ENCODE measurements at places on chromosomes 2 and 18.
A peak's percentile ranks its signal among the peaks of the same experiment; 100 is the strongest.

GRCh38 chr18:48575658-48576456 lies 37.0 kb downstream of the CTIF start:
- peak; percentile 35 for DNase-seq

DNA sequence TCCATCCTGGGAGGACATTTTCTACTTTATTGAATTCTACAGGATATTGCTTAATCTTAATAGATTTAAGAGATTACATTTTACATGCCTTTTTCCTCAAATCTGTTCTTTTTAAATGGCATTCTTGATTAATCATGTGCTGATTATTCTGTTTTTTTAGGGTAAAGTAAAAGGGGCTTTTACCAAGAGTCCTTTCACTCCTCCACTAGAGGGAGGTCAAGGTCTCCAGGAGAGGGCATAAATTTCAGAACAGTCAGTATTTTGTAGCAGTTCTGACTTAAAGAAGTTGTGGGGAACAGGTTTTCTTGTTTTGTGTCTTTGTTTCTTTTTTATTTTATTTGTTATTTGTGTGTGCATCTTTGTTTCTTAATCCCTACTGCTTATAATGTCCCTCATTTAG lies 25.4 kb downstream of the WDR75 start:
- DNase-seq: peak; percentile 18

- DNase-seq: no peak
These were observed 163.8 kb downstream of the CLIP4 start for GRCh38 chr2:29278966-29279365.

DNA sequence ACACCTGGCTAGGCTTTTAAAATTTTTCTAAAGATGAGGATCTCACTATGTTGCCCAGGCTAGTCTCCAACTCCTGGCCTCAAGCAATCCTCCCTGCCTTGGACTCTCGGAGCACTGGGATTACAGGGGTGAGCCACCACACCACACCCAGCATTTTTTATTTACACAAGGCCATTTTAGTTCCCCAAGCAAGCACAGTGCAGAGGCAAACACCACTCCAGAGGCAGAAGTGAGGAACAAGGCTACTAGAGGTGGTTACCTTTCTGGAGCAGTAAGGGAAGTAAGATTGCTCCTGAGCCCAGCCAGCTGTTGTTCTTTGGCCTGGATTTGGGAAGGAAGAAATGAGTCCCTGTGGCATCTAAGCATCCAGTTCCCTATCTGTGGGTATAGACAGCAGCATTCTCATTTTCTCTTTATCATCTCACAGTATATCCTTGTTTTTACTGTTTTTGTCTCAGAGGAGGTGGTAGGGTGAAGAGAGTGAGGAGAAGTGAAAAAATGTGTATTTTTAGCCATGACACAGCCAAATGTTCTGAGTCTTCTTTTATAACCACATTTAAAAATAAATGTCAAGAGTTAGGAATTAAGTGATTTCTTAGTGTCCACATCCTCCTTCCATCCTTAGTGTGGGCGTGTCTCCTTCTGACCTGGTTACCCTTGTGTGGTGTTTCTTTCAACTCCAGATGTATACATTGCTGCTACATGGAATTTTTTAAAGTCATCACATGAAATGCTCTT lies 10.5 kb upstream of the TTC39C start:
- DNase-seq: no peak

DNA sequence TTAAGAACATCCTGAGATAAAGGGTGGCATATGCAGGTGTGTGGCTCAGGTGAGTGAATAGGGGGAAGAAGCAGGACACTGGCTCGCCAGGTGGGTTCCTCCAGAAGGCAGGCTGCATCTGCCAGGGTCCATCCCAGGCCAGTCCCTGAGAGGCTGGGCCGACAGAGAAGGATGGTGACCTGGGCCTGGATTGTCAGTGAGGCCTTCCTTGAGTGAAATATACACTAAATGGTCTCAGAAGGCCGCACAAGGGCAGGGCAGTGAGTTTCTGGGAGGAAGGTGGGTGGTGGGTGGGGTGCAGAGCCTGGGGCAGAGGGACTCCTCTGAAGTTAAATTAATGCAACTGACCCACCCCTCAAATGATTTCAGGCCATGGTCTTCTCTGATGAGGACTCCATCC lies 182.1 kb downstream of the ANKRD30B start:
- no peak for DNase-seq

DNA sequence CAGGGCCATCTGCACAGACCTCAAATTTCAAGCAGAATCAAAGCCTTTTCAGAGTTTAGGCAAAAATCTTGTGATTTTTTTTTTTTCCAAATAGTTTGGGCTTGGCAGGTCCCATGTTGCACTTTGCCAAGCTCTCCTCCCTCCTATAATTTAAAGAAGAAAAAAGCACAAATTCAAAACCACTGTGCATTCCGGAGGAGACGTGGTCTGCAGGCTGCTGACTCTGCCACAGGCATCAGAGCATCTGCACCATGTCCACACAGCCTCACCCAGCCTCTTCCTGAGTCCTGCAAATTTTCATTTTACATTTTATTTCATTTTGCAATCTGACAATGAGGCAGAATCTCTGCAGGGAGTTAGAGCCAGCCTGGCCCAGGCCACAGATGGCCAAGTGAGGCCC lies 15.7 kb upstream of the GPC1 start:
- DNase-seq: no peak

GRCh38 chr2:225771701-225772100 lies 372.2 kb downstream of the NYAP2 start:
- no peak for DNase-seq

GRCh38 chr2:127906206-127906926 lies 20.6 kb upstream of the AMMECR1L start:
- DNase-seq: no peak

DNA sequence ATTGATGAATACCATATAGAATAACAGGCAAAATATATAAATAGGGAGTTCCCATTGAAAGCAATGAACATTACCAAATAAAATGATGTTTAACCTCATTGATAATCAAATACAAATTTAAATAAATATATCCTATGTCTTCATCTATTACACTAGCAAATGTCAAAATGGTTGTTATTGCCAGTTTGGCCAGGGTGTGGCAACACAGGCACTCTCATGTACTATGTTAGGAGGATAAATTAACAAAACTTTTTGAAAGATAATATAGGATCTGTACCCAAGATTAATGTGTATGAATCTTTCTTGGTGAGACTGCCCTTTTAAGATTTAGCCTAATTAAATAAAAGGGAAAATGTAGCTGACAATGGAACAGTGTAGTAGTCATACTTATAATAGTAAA lies 659.3 kb downstream of the ERBB4 start:
- peak; percentile 18 for DNase-seq

DNA sequence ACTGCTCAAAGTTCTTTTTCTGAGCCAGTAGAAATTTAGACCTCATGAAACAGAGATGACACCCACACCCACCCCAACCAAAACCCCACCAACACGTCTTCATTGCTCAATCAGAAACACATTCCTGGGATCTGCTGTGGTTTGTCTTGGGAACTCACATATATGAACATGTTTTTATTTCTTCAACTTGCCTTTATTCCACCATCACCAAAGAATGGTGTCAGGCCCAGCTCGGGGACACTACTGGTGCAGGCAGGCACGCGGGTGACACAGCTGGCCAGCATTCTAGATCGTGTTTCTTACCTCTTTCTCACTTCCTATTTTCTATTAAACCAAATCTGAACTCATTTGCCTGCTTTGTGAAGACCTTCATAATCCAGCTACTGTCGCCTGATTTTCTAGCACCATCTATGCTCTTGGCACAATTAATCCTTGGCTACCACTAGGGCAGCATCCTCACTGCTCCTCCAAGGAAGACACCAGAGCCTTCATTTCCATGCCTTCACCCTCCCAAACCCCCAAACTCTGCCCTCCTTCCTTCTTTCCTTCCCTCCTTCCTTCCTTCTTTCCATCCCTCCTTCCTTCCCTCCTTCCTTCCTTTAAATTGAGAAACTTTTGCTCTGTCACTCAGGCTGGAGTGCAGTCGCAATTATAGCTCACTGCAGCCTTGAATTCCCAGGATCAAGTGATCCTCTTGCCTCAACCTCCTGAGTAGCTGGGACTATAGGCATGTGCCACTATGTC lies 157.1 kb downstream of the BCL2 start:
- no peak for DNase-seq

DNA sequence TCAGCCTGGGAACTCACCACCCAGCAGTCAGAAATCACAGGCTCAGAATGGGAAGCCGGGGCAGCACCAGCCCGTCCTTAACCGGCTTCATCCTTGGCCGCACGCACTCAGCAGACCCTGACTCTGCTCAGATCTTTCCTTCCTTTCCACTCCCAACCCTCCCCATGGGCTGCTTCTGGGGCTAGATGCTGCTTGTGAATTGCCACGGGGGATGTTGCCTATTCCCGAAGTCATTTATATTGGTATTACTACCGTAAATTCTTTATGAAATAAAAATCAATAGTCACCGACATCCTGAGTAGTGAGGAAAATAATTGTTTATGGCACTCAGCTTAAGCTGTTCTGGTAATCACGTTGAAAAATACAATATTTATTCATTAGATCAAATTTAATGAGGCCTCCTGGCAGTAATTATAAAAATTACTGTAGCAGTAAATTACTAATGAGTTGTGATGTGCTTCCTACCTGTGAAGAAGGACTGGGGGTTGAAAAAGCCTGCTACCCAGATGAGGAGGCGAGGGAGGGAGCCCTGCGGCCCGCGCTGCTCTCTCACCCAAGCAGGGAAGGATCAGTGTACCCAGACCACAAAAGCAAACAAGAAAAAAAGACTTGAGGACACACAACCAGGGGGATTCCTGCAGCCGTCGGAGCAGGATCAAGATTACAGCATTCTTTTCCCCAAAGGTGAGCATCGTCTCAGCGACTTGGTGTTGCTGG lies 31.5 kb downstream of the CDCA7 start:
- no peak for DNase-seq

DNA sequence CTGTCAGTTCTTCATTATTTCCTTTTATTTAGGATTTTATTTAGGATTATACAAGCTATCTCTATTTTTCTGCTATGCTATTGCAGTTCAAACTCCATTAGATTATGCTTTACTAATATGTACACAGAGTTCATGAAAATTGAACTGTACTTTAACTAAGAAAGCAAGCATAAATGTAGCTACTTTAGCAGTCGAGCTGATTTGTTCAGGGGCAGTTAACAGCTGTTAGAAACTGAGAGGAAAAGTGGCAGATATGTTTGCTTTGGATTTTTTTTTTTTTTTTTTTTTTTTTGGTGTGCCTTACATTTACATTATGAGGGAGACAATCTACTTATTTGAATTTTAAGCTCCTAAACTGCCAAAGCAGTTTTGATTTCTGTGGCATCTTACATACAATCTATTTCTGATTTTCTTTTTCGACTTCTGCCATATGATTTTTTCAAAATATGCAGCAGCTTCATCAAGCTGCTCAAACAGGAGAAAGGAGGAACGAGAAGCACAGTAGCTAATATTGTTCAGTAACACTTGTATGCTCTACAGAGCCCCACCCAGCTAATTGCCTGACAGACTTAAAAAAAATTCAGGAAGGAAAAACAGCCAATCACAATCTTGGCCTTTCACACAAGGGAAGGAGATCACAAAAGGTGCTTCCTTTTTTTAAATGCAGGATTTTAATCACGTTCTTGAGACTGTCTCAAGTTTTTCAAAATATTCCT lies 233.4 kb upstream of the SIX3 start:
- DNase-seq: no peak

- DNase-seq: no peak
These were observed 468.3 kb upstream of the RGPD4 start for GRCh38 chr2:107358362-107358761.

- DNase-seq: no peak
These were observed 647.0 kb upstream of the NXPH2 start for GRCh38 chr2:139427164-139427563.

GRCh38 chr18:47758000-47758399 lies 172.5 kb downstream of the SMAD2 start:
- DNase-seq: no peak

GRCh38 chr2:239692362-239692851 lies 291.6 kb upstream of the HDAC4 start:
- DNase-seq: no peak

GRCh38 chr2:66443979-66444861 lies 9.3 kb downstream of the MEIS1 start:
- no peak for DNase-seq

DNA sequence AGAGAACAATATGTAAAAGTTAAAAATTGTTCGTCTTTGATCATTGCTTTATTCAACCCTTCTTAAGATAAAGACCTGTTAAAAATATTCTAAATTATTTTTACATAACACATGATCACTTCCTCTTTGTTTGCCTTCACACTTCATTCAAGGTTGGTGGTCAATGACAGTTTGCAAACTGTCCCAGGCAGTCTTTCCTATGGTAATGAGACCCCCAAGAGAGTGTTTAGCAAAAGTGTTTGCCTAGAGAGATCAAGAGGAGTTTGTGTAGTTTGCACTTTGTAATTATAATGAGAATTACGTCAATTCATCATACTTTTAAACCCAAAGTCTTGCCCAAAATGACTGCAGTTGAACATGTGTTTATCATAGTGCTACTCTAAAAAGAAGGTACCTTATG lies 77.2 kb upstream of the ABCA12 start:
- no peak for DNase-seq

- DNase-seq: no peak
These were observed 50.9 kb downstream of the ADNP2 start for GRCh38 chr18:80159713-80160636.

DNA sequence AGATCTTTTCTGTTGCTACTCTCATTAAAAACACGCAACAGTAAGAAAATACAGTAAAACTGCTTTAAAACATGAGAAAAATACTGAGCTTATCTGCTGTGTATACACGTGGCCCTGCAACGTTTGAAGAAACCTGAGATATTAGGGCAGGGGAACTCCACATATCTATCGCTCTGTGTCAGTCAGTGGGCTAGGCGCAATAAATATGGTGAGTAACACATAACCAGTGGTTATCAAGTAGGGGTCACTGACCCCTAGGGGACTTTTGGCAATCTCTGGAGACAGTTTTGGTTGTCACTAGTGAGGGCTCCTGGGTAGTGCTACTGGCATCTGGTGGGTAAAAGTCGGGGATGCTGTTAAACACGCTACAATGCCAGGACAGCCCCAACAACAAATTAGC lies 14.9 kb downstream of the STAT1 start:
- DNase-seq: no peak

DNA sequence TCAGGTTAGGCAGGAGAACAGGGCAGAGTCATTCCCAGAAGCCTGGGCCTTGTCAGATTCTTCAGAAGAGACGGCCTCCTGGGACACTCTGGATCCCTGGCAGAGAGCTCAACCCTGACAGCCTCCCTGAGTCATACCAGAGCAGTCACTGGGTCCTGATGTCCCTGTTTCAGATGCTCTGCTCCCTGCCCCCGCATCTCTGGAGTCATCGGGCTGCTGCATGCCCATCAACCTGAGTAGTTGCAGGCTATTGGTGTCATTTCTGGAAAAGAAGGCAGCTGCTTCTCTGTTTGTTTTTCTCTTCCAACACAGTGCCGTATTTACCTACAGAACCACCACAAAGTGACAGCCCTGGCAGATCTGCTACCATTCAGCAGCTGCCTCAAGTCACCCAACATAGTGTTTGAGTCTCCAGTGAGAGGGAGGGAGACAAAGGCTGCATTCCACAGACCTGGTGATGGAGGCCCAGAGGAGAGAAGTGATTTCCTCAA lies 145.1 kb downstream of the B3GNT2 start:
- no peak for DNase-seq

GRCh38 chr2:26401739-26402541 lies at the start of gene DRC1:
Gene DRC1 (plus strand): TSS chr2:26401920. CDS start chr2:26401990, 70 bp downstream.
- DNase-seq: peak; percentile 41
